ENCODE measurements at places on chromosomes 3 and 15. TPM values are rescaled to one million over a fixed set of nuclear protein-coding genes. Genes with fewer than 3 reads are reported as not detected.

- no peak for DNase-seq
These were observed 30.5 kb upstream of the SRGAP3 start for GRCh38 chr3:9279966-9280365.

- DNase-seq: peak; percentile 37
These were observed 1.3 kb downstream of the ADAMTS9 start for GRCh38 chr3:64686446-64686908.

GRCh38 chr3:87270908-87271700 lies 5.3 kb downstream of the POU1F1 start:
- no peak for DNase-seq

- DNase-seq: no peak
These were observed 967.7 kb downstream of the AGBL1 start for GRCh38 chr15:87047203-87047965.

GRCh38 chr3:94615275-94616065 lies 552.6 kb downstream of the NSUN3 start:
- DNase-seq: no peak

GRCh38 chr3:141436180-141436579 lies 50.6 kb upstream of the RASA2 start:
- no peak for DNase-seq

- no peak for DNase-seq
These were observed 44.8 kb downstream of the STRIT1 start for GRCh38 chr3:155248531-155249187.

DNA sequence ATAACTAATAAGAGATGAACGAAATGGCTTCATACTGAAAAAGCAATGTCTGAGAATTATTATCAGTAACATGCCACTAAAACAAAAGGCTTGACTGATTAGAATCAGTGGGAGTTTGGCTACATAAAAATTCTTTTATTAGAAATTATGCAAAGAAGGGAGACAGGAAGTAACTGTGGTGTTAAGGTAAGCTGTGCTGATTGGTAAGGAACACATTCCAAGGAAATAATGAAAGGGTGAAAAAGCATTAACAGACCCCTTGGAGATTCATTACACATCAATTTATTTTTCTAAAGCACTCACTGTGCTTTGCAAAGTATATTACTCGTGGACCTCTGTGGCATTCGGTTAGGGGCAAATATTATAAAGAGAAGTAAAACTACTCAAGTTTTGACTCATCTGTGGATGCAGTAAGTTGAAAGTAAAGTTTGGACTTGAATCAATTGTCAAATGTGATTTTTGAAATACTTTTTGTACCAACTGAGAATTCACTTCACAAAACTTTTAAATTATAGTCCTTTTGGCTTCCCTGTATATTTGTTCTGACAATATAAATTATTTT lies 176.1 kb upstream of the ZPLD1 start:
- DNase-seq: no peak

GRCh38 chr3:65953881-65954733 lies 84.6 kb downstream of the MAGI1 start:
- DNase-seq: peak; percentile 44

- no peak for DNase-seq
These were observed at the start of gene DNAJB8 for GRCh38 chr3:128466840-128467541. DNAJB8 (minus strand) TSS chr3:128466890; CDS start chr3:128463245, 3,645 bp downstream.

- DNase-seq: no peak
These were observed 56.8 kb downstream of the PHLDB2 start for GRCh38 chr3:111915905-111916304.

DNA sequence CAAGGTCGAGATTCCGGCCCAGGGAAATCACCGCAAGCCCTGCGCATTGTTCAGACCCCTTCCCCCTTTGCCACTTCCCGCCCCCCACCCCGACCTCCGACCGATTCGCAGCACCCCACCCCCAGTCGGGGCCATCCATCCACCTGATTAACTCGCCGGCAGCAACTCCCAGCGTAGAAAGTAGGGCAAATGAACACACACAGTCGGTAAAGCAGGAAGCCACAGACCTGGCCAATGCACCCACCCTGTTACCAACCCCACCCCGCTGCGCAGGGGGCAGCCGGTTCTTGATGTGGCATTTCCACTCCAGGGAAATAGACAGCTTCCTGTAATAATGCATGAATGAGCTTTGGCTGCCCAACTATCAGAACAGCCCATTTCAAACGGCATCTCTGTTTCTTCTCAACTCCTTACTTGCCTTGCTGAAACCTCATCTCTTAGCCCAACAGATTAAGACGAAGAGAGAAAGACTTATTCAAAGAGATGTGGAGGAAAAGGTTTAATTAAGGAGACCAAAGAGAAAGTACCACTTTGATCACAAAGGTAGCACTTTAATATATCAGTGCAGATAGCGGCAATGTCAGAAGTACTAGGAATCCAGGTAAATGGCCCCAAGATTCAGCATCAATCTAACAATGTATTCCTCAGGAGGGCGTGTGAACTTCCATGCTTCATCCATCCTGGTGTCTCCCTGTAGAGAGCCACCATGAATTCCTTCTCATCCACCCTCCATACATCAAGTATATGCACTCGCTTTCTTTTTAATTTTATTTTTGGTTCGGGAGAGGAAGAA lies 1.9 kb downstream of the TNIK start:
- DNase-seq: no peak

DNA sequence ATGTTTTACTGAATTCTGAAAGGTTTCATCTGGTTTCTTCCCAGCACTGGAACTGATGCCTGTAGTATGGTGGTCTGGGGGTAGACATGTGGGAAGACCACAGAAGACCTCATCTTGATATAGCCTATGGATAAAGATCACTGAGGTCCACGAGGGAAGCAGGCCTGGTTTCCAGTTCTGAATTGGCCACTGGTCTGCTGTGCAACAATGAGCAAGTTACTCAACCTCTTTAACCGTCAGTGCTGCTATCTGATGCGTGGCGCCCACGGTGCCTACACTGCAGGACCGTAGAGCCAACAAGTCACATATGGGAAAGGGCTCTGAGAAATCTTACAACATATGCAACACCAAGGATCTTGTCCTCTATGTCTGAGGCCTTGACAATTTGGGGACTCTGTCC lies 13.3 kb downstream of the TLE3 start:
- DNase-seq: no peak

DNA sequence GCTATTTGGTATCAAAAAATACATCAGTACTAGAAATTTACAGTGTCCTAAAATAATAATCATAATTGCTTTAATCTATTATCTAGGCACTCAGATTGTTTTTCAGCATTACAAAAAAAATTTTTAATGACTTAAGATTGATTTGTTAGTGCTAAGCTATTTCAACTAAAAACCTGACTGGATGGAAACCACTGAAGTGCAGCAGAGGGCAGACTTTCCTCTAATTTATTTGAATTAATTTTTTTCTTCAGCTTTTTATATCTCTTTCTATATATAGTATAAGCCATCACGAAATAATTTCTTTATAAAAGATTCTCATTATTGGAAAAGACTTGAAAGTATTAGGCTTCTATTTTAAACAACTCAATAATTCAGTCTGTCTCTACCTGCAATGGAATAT lies 131.4 kb downstream of the IQCH start:
- DNase-seq: no peak

- DNase-seq: no peak
These were observed 6.2 kb upstream of the NEDD4 start for GRCh38 chr15:55999658-56000057.

DNA sequence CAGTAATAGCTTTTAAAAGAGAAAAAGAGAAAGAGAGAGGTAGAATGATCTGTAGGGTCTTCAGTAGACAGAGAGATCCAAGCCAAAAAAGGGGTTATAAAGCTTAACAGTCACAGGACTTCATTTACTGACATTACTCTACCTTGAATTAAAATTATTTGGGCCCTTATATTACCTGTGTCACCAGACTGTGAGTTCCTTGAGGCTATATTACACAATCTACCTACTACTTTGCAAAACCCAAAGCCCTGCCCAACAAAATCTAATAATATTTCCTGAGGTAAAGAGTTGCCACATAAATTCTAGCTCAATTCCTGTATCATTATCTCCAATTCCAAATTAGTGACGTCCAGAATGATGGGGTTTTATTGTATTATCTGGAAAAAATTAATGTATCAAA lies 1.9 kb downstream of the UBR1 start:
- no peak for DNase-seq

DNA sequence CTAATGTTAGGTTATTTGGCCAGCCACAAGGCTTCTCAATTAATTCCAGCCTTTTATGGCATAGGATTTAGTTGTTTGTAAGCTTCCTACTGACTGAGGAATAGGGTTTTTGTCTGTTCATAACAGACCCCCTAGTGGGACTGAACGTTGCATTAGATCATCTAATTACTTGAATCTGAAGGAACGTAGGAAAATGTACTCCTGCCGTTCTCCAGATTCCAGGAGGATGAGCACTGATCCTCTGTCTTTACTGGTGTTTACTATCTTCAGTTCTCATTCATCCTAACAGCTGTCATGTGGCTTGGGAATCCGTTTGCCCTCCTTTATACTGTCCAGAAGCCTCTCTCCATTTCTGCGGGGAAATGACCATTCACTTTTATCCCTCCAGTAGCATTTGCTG lies 52.7 kb downstream of the RAD54L2 start:
- DNase-seq: no peak

- no peak for DNase-seq
These were observed 526.8 kb upstream of the TBL1XR1 start for GRCh38 chr3:177724020-177724638.

DNA sequence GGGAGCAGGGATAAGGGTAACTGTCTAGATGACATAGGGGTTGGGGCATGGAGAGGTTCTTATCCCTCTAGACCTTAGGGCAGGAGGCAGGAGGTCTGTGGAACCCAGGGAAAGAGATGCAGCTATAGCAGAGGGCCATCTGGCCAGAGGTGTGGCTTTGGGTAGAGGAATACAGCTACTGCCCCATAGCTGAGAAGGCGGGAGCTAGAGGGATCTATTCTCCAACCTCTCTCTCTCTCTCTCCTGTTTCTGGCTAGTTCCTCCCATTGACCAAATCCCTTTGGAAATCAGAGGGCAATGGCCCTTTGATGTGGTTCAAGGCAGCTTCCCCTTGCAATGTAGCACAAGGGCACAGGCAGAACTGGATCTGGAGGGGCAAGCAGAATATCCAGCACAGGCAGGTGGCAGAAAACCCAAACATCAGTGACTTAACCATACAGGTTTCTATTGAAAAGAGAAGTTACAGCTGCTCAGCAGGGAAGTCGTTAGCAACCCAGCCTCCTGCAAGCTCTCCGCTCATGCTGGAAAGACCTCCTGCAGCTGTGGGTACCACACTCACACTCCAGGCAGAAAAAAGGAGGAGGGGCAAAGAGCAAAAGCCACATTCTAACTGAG lies 22.3 kb upstream of the LMOD3 start:
- no peak for DNase-seq

GRCh38 chr3:100606894-100607512 lies 2.4 kb upstream of the ADGRG7 start:
- DNase-seq: no peak

GRCh38 chr15:29098652-29099051 lies 171.0 kb downstream of the NSMCE3 start:
- DNase-seq: no peak

DNA sequence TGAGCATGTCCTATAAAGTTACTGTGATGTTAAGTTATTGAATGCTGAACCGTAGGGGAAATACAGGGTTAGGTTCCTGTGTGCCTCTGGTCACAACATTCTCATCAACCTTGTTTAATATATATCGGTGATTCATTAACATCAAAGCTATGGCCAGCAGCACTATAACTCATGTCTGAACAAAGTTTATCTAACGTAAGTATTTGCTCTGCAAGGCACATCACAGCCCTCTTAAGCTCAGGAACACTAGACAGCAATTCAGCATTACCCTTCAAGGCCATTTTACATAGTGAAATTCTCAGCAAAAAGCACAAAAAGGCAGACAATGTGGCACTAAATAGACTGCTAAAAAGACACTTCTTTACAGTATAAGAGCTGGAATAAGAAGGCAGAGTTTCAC lies 48.2 kb upstream of the FNDC3B start:
- no peak for DNase-seq

DNA sequence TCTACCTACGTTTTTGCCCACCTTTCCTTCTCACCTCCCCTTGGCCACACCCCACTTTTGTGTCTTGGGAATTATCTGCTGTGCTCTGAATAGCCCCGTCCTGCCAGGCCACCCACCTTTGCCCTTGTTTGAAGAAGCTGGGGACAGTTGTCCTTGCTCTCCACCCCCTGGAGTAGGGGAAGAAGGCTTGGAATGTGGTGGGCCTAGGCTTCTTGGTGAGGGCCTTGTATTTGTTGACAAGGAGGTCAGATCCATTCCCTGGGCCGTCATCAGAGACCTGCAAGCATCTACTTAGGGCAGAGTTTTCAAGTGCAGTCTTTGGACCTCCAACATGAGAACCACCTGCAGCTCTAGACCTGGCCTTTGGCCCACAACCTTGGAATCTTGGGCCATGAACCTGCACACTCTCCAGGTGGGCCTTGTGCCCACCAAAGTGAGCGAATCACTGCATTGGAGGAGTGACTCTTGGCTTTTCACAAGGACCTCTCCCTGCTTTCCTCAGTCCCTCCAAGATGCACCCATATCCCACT lies 160.6 kb downstream of the APBA2 start:
- DNase-seq: no peak

GRCh38 chr15:78440375-78441373 lies 2.7 kb downstream of the IREB2 start:
- no peak for DNase-seq

GRCh38 chr3:24195504-24196230 lies 250.6 kb downstream of the NR1D2 start:
- DNase-seq: no peak

- no peak for DNase-seq
These were observed 17.4 kb downstream of the ATP11B start for GRCh38 chr3:182810574-182811268.

DNA sequence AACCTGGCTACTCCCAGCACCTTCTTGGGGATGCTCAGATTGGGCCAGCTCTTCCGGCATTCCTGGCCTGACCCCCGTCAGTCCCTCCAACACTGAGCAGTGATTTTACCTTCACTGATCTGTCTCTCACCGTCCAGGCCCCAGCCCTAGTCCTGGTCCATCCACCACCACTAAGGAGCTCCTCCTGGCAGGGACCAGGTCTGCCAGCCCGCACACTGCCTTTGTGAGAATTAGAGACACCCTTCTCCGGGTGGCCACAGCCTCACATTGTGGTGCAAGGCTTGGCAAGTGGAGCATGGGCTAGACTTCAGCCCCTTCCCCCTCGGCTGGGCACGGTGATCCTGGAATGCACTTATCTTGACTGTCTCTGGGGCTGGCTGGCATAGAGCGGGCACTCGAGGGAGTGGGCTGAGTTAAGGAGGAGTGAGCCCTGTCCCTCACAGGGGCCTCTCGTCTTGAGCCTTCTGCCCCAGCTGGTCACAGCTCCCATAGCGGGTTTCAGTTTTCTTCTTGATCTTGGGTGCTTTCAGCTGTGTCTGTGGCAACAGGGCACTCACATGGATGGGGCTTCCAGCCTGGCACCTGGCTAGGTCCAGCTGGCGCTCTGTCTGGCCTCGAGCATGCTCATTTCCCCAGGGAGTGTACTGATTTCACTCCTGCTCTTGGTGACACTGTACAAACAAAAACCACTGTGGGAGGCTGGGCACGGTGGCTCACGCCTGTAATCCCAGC lies 53.9 kb downstream of the LINGO1 start:
- no peak for DNase-seq

Gene CCR5
- 0.69 TPM for polyA plus RNA-seq

Gene CFAP91
- polyA plus RNA-seq: 15.0 TPM

Gene ANKRD34C
- 0.14 TPM for polyA plus RNA-seq

Gene P2RY13
- 1.6 TPM for polyA plus RNA-seq

Gene ERC2
- 3.7 TPM for polyA plus RNA-seq

Gene SMC4
- 123 TPM for polyA plus RNA-seq

Gene COL7A1
- 14.2 TPM for polyA plus RNA-seq

Gene MAP3K13
- 48.9 TPM for polyA plus RNA-seq

Gene TM4SF4
- 2.5 TPM for polyA plus RNA-seq

Gene GABRR3
- polyA plus RNA-seq: not detected

Gene SKOR1
- 0.16 TPM for polyA plus RNA-seq

Gene PDCD7
- 34.4 TPM for polyA plus RNA-seq

Gene ZIC1
- not detected for polyA plus RNA-seq

Gene SELENOT
- polyA plus RNA-seq: 147 TPM
